Hematopoietic multipotent progenitor cell (in vitro differentiated cells): ENCODE measurements at places on chromosomes 5 and 9. TPM values are rescaled to one million over a fixed set of nuclear protein-coding genes. Genes with fewer than 3 reads are reported as not detected.

PCDHA6 gene
- total RNA-seq: under 0.01 TPM

CKMT2 gene
- total RNA-seq: 0.27 TPM

ROPN1L gene
- 1.9 TPM for total RNA-seq

GHR gene
- under 0.01 TPM for total RNA-seq

HTR1A gene
- total RNA-seq: not detected

IL5 gene
- not detected for total RNA-seq

OR1Q1 gene
- under 0.01 TPM for total RNA-seq

IL3 gene
- not detected for total RNA-seq

CDX1 gene
- not detected for total RNA-seq

EQTN gene
- not detected for total RNA-seq

PCDHGB4 gene
- total RNA-seq: 1.6 TPM

STC2 gene
- total RNA-seq: 0.27 TPM

SLIT3 gene
- total RNA-seq: under 0.01 TPM

STKLD1 gene
- 0.81 TPM for total RNA-seq
